ENCODE measurements at places on chromosomes 5 and 9.

- DNase-seq: no peak
Measured at GRCh38 chr5:167638816-167639215, 652.6 kb upstream of the WWC1 start.

DNA sequence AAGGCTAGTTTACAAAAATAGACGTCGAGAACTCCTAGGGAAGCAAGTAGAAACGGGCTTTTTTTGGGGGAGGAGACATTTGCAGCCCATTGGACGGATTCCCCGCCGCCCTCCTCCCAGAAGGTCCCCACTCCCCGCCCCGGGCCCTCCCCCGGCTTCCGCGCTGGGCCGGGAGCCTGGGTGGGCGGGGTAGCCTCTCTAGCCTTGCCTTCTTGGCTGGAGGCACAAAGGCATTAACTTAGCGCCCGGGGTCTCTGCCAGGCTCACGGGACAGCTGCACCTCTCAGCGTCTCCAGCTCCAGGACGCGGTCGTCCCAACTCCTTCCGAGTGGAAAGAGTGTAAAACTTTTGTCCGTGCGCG, at the start of gene DMRTA1:
Gene DMRTA1, plus strand, starts transcription at position 236 of the 361 bp plus-strand sequence. CDS start 242 bp downstream, outside the sequence.
- DNase-seq: no peak

- DNase-seq: no peak
Measured at GRCh38 chr5:123598028-123598689, 86.2 kb downstream of the CSNK1G3 start.

GRCh38 chr9:89139455-89139854, 39.2 kb downstream of the SHC3 start:
- no peak for DNase-seq

DNA sequence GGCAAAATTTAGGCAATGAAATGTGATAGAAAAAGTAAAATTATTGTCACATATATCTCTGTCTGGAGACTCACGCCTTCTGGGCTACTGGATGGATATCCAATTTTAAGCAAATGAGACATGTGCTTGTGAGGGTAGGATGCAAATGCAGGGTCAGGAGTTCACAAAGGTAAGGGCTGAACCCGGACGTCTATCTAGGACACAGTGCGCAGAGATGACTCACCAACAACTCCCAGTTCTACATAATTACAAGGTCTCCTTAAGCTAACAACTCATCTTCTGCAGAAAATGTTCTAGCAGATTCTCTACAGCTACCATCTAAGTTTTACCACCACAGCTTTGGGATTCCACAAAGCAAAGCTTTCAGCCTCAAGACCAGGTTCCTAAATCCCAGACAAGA, 160.5 kb downstream of the ENTREP1 start:
- DNase-seq: no peak

GRCh38 chr5:177473443-177474001, at the start of gene DBN1:
DBN1 (minus strand) TSS chr5:177473634; CDS start chr5:177473521, 113 bp downstream.
- no peak for DNase-seq

- DNase-seq: no peak
Measured at GRCh38 chr5:125412561-125413495, 666.4 kb upstream of the ZNF608 start.

GRCh38 chr5:73587923-73588322, 22.4 kb downstream of the UTP15 start:
- DNase-seq: no peak

DNA sequence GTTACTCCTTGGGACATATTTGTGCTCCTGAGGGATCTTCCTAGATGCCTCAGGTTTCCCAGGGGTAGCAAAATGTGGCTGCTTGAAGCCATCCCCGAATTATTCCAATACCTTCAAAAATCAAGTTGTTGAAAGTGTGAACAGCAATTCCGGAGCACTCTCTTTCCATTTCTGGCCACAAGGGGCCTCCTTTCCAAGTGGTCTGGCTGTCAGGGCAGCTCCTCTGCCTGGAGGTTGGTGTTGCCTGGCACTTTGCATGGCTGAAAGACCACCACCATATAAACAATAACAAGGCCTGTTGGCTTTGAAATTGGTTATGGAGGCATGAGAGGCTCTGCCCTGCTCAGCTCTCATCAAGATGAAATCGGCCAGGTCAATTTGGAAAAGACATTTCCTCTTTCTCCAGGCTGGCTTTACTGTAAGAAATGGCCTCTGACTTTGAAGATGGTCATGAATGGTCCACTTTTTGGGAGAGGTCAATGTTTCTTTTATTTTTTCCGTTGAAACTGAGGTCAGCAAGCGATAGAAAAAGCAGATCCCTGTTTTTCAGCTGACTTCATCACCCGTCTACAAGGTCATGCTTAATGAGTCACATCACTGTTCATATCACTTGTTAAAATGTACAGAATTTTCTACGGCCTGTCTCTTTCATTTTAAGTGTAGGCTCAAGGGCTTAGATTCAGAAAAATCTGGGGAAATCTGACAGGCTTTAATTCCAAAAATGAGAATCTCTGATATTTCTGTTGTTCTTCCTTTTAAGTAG, 481.1 kb upstream of the ZNF608 start:
- no peak for DNase-seq

- DNase-seq: no peak
Measured at GRCh38 chr5:54841481-54841880, 143.9 kb downstream of the ESM1 start.

DNA sequence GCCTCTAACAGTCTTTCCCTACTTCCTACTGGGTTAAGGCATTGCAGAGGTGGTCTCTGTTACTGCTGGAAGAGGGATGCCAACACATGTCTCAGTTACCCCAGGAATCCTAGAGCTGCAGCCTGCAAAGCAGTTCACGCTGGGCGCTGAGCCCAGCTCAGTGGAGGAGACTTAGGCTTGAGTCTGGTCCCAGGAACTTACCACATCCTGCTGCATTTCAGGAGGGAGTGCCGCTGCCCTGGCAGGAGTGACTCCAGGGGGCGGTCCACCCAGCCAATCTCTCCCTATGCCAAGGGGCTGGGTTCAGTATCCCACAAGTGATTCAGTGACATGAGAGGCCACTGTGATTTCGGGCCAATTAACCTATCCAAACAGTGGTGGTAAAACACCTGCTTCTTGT, 7.6 kb downstream of the TTC16 start:
- no peak for DNase-seq

GRCh38 chr9:88678431-88678830, 143.5 kb downstream of the NXNL2 start:
- no peak for DNase-seq

GRCh38 chr9:97991818-97992217, 8.7 kb downstream of the ANP32B start:
- DNase-seq: no peak

GRCh38 chr9:129624168-129624759, 1.7 kb upstream of the NTMT1 start:
- DNase-seq: no peak

GRCh38 chr9:128078504-128079434, 10.7 kb downstream of the SLC25A25 start:
- DNase-seq: no peak

- DNase-seq: no peak
Measured at GRCh38 chr9:109411069-109411761, 86.9 kb downstream of the PTPN3 start.

DNA sequence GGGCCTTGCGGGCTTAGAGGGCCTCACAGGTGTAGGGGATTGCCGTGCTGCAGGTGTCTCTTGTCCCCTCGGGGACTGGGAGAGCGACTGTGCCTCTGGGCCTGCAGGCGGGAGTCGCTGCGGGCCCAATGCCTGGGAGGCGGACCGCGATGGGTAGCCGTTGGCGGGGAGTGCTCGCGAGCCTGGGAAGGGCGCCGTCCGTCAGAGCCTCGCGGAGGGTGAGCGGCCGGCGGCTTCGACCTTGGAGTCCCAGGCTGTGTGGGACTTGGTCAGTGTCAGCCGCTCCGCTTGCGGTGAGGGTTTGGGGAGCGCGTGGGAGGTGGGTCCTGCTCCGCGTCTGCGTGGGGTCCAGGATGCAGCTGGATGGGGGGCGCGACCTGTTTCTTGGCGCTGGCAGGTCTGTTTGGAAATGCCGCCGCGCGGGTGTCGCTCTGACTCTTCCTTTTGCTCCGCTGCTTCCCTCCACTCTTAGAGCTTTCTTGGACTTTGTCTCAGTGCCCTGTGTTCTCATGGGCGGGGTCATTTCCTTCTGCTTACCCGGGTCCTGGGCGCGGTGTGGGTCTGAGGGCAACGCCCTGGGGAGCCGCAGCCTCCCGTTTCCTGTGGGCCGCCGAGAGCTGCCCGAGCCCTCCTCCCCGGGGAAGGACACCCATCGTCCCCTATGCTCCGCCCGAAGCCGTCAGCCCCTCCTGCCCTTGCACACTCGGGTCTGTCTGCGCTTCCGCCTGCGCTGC, 88.9 kb upstream of the CACNA1B start:
- no peak for DNase-seq
